Activated CD4-positive, alpha-beta T cell treated with anti-CD3 and anti-CD28 coated beads for 4 hours (primary cell): ENCODE measurements at places on chromosomes 11 and 22.
A peak's percentile ranks its signal among the peaks of the same experiment; 100 is the strongest.

DNA sequence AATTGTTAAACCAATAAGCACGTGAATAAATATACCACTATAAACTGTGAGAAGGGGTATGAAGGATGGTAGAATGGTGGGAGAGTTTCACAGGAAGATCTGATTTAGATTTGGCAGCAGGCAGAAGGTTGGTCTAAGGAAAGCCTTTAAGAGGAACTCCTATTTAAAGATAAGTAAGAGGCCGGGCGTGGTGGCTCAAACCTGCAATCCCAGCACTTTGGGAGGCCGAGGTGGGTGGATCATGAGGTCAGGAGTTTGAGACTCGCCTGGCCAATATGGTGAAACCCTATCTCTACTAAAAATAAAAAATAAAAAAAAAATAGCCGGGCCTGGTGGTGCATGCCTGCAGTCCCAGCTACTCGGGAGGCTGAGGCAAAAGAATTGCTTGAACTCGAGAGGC lies 45.8 kb upstream of the CXCR5 start:
- no peak for DNase-seq

- DNase-seq = no peak
Observed at GRCh38 chr22:49112661-49113626, 714.7 kb downstream of the BRD1 start.

DNA sequence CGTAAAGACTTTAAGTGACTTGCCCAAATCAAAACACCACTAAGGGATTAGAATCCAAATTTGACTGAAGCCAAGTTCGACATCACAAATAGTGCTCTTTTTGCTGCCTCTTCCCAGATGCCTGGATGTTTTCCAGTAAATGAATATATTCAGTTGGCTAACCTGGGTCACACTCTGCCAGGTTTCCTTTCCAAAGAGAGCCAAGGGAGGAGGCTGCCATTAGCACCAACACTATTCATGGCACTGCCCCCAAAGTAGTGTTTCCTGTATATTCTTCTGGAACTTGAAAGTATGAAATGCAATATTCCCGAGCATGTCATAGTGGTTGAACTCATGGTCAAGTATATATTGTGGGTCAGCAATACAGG lies 219.3 kb upstream of the UBASH3B start:
- DNase-seq = no peak

DNA sequence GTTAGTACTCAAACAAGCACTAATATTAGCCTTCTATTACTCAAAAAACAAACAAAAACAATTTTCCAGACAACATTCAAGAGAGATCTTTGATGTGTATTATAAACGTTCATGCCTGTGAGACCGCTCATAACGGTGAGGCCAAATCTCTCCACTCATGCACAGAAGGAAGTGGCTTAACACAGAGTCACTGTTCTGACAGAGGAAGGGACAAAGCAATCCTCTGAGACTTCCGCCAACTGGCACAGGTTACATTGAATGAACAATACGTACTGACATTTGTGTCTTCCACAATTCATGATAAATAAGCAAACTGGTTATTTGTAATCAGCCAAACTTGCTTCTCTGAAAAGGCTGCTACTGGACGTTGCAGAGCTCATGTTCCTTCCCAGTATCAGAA lies 30.5 kb downstream of the CHKA start:
- DNase-seq = no peak

DNA sequence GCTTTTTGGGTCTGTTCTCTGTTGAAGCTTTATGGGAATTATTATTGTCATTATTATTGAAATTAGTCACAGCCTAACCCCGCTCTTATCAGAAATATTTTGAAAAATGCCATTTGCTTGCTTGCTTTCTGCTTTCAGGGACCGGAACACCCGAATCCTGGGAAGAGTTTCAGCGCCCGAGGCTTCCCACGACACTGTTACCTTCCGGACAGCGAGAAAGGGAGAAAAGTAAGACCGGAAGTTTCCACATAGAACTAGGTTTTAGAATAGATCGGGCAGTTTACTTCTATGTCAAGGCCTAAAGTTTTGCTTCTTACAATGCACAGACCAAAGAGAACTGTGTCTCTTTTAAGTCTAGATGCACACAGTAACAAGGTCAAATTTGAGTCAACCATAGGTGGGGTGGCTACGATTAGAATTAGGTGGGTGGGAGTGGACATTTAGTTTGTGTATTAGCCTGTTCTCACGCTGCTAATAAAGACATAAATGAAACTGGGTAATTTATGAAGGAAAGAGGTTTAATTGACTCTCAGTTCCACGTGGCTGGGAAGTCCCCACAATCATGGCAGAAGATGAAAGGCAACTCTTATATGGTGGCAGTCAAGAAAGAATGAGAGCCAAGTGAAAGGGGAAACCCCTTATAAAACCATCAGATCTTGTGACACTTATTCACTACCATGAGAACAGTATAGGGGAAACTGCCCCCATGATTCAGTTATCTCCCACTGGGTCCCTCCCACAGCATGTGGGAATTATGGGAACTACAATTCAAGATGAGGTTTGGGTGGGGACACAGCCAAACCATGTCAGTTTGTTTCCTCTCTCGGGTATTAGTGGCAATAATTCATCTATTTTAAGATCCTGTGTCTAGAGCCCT lies 12.9 kb downstream of the MPEG1 start:
- DNase-seq = no peak

GRCh38 chr11:127037596-127037995 lies 37.0 kb upstream of the KIRREL3 start:
- DNase-seq = no peak

- no peak for DNase-seq
Observed at GRCh38 chr11:2378527-2379210, 1.6 kb downstream of the CD81 start.

DNA sequence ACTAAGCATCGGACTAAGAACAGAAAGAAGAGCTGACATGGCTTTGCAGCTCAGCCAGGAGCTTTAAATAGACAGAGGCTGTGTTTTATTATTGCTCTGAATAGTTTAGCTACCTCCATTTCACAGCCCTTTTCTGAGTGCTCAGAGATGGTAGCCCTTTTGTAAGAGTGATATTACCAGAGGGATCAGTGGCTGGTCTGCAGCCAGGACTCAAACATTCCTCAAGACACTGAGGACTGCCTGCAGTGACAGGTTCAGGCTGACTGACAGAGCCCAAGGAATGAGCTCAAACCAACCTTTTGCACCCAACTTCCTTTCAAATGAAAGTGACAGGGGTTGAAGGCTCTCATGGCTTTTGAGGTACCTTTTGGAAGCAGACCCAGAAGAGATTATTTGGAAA lies 189.0 kb downstream of the DDX10 start:
- DNase-seq = no peak

DNA sequence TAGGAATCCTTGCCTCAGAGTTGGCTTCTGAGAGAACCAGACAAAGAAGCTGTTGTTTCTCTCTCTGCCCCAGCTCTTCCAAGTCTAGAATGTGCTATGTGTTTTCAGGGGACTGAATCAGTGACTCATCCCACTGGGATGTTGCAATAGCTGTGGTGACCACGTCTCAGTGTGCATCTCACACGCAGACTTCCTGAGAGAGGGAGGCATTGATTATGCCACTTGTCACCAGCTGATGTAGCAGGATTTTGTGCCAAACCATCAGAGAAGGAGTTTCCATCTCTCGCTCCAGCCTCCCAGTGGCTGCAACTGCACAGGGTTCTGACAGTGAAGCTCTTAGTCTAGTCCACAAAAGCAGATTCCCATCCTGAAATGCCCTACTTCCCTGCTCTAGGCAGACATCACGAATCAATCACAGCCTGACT lies 455.8 kb downstream of the MIAT start:
- DNase-seq = no peak

- peak; percentile 35 for DNase-seq
Observed at GRCh38 chr22:19109198-19110063, 12.8 kb downstream of the DGCR2 start.

DNA sequence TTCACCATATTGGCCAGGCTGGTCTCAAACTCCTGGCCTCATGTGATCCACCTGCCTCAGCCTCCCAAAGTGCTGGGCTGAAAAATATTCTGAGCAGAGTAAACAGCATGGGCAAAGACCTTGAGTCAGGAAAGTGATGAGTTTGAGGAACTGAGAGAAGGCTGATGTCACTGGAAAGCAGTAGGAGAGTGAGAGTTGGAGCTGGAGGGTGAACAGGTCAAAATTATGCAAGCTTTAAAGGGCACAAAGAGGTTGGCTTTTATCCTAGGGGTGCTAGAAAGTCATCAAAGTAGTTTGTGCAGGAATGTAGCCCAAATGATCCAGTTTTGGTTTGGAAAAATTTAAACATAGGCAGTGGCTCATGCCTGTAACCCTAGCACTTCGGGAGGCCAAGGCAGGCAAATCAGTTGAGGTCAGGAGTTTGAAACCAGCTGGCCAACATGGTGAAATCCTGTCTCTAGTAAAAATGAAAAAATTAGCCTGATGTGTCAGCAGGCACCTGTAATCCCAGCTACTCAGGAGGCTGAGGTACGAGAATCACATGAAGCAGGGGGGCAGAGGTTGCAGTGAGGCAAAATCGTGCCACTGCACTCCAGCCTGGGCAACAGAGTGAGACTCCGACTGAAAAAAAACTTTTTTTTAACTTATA lies 44.7 kb upstream of the CXCR5 start:
- no peak for DNase-seq

DNA sequence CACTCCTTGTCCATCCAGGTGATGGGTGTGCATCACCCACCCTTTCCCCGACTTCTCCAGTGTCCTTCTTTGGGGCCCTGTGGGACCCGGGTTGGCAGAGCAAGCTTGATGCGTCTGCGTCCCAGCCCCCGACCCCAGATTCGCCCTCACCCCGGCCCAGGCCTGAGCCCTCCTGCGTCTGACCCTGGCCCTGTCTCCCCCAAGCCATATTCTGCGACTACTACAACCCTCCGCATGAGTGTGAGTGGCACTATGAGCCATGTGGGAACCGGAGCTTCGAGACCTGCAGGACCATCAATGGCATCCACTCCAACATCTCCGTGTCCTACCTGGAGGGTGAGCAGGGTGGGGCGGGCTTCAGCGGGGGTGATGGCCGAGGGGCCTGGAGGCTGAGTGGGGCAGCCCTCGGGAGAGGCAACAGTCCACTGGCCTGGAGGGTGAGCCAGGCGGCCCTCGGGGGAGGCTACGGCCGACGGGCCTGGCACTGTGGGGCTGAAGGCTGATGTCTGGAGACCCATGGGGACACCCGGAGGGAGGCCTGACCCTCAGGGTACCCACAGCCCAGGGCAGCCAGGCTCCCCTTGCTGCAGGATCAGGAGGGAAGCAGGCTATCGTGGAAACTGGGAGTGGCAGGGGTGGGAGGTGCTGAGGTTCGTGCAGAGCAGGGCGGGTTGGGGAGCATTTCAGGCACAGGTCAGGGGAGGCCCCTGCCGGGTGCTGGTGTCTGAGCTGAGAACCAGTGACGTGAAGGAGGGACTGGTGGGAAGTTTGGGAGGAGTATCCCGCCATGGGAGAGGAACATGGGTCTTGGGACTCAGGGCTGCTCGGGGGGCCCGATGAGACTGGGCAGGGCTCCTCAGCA lies 15.3 kb downstream of the MUC2 start:
- no peak for DNase-seq

DNA sequence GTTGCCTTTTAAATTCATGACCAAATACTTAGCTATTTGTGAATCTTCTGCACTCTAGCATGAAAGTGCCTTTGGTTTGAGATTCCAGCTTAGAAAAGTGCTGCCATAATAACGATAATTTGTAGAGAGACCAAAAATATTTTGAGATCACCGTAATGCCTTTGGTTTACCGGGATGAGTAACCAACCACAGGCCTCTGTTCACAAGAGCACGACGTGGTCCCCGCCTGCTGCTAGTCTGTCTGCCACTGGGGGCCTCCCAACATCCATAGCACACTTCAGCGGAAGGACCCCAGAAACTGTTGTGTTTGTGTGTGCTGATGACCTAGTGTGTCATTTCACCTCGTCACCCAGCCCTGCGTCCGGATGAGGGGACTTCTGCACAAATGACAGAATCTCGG lies 67.0 kb upstream of the RASSF10 start:
- DNase-seq = no peak

GRCh38 chr11:46603704-46604308 lies 10.0 kb upstream of the AMBRA1 start:
- DNase-seq = no peak

GRCh38 chr11:119540370-119541125 lies 117.6 kb upstream of the THY1 start:
- DNase-seq = no peak

GRCh38 chr11:74818283-74818946 lies 69.8 kb downstream of the RNF169 start:
- DNase-seq = no peak

DNA sequence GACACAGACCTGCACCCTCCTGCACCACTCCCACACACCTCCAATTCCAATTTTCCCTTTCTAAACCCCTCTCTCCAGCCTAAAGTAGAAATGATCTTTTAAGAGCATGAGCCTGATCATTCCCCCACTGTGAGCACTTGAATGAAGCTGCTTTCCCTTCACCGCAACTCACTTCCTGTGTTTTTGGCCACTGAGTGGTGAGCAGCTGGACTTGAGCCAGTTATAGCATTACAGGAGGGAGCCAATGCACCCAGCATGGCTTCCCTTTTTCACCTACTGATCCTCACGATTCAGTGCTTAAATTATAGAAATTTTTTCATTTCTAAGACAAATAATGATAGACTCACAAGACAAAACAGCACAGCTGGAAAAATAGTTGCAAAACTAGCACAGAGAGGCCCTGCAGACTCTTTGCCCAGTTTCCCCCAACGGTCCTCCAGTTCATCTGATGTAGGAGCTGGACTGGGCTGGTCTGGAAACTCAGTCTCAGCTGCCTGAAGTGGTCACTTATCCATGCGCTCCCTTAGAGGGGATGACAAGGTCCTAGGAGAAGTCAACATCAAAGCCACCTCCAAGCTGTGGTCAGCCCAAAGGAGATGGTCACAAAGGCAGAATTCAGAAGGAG lies 9.7 kb upstream of the APOL4 start:
- no peak for DNase-seq

DNA sequence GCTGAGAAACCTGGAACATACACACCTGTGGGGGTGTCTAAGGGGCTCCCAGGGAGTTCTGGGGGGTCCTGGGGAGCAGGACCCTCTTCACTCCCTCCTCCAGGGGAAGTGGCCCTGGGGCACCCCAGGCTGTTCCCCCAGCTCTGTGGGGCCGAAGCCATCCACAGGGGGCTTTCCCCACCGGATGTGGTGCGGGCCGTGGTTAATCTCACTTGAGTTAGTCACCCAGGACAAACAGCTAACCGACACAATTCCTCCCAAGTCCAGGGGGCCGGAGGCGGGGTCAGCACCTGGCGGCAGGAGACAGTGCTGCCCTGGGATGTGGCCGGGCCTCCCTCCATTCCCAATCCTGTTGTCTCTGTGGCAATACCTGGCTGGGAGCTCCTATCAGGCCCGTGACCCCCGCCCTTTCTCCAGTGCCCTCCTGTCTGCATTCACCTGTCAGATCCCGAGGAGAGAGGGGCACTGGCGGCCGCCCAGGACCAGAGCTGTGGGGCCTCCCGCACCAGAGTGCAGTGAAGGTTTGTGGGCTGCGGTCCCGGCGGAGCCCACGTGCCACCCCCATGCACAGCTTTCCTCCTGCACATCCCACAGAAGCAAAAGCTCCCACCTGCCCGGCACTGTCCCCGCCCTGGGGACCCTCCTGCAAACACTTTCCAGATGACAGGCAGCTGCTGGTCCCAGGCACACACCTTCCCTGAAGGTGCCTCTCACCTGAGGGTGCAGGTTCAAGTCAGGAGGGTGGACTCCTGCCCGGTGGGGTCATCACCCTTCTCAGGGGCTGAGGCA lies 5.2 kb upstream of the MUC5AC start:
- DNase-seq = no peak
